Activated CD4-positive, alpha-beta memory T cell treated with anti-CD3 and anti-CD28 coated beads for 36 hours (primary cell): ENCODE measurements at places on chromosomes 2 and 18. TPM values are rescaled to one million over a fixed set of nuclear protein-coding genes. Genes with fewer than 3 reads are reported as not detected.

Gene HTR2B
- total RNA-seq, result not detected

DNA sequence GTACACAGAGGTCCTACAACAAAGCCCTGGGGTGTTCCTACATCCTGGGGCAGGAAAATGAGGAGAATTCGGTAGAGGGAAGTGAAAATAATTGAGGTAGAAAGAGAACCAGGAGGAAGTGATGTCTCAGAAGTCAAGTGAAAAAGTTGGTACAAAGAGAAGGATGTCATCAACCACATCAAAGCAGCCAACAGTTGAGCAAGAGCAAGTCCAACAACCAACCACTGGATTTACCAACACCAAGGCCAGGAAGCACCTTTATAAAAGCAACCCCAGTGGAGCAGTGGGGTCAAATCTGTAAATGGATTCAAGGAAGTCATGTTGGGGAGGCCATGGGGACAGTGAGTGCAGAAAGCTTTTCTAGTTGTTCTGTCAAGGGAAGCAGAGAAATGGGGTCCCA lies 360.4 kb downstream of the ZNF516 start:
- no peaks in the 10 kb centered on the region for H3K27me3 ChIP-seq
- H3K4me3 ChIP-seq, result no peak overlapping the region
- no peak for DNase-seq
- H3K36me3 ChIP-seq, result no peaks in the 10 kb centered on the region
- H3K27ac ChIP-seq, result no peak overlapping the region
- no peaks in the 10 kb centered on the region for H3K4me1 ChIP-seq

GRCh38 chr18:79955302-79956075 lies 4.0 kb upstream of the SLC66A2 start:
- H3K27me3 ChIP-seq, result no peaks in the 10 kb centered on the region
- H3K4me1 ChIP-seq, result peaks cover 18% of the 10 kb centered on the region
- DNase-seq, result peak; percentile 60
- H3K27ac ChIP-seq, result no peak overlapping the region

GRCh38 chr2:106566050-106566449 lies 78.9 kb downstream of the CD8B2 start:
- no peak overlapping the region for H3K4me3 ChIP-seq
- peaks cover 15% of the 10 kb centered on the region for H3K4me1 ChIP-seq

DNA sequence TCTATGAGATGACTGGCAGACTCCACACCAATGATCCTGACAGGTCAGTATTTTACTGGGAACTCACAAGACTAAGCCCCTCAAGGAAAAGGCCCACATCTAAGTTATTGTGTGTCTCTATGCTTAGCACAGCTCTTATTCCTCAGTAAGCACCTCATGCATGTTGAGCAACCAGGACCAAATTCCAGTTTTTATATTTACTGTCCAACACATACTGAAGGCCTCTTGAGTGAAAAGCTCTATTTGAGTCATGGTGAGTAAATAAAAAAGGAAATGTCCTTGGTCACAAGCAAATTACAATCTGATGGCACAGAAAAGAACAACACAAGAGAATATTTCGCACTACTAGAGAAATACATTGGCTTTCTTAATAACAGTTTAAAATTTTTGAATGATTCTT lies 87.9 kb upstream of the ETAA1 start:
- H3K4me3 ChIP-seq, result no peak overlapping the region
- H3K27me3 ChIP-seq, result peaks cover 2% of the 10 kb centered on the region
- DNase-seq, result no peak
- H3K4me1 ChIP-seq, result no peaks in the 10 kb centered on the region
- H3K36me3 ChIP-seq, result no peaks in the 10 kb centered on the region
- no peak overlapping the region for H3K27ac ChIP-seq

Gene KCNIP3
- total RNA-seq, result not detected

DNA sequence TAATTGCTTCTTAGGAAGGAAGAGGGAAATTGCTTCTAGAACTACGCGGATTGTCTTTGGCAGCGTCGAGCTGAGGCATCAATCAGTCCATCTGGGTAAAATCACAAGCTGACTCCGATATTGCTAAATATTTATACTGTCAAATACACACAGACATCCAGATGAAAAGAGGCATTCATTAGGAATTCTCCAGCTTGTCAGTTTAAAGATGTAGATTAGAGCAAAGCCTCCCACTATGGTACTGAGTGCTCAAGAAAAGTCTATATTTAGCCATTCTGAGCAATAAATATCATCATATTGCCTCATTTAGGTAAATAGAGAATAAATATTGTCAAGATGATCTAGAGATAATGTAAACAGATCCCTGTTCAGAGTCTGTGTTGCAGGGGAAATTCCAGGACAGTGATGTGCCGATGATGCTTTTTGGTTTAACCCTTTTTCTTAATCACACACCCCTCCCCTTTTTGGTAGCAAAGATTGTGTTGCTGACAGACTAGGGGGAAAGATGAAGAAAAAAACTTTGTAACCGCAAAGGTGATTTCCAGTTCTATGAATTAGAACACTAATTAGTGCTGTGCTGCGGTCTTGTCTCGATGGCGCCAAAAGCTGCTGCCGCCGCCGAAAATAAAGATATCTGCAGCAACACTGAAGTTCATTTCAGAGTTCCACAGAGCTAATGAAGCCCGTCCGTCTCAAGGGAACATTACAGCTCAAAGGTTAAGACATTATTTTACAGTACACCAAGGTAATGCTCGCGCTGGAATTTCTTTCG lies 171.8 kb downstream of the PTGR3 start:
- H3K4me3 ChIP-seq, result no peak overlapping the region
- no peak overlapping the region for H3K27ac ChIP-seq
- H3K4me1 ChIP-seq, result peaks cover 10% of the 10 kb centered on the region
- no peaks in the 10 kb centered on the region for H3K36me3 ChIP-seq
- H3K27me3 ChIP-seq, result no peaks in the 10 kb centered on the region
- DNase-seq, result no peak

- peaks cover 28% of the 10 kb centered on the region for H3K27me3 ChIP-seq
- H3K36me3 ChIP-seq, result no peaks in the 10 kb centered on the region
- no peak overlapping the region for H3K4me3 ChIP-seq
- peaks cover 6% of the 10 kb centered on the region for H3K4me1 ChIP-seq
Measured at GRCh38 chr18:58495634-58496033, 133.3 kb downstream of the ALPK2 start.

- no peak overlapping the region for H3K4me3 ChIP-seq
- H3K27me3 ChIP-seq, result no peaks in the 10 kb centered on the region
- H3K27ac ChIP-seq, result no peak overlapping the region
- H3K36me3 ChIP-seq, result no peaks in the 10 kb centered on the region
- DNase-seq, result no peak
Measured at GRCh38 chr2:22995576-22995975, 389.4 kb upstream of the KLHL29 start.

- no peaks in the 10 kb centered on the region for H3K27me3 ChIP-seq
- H3K4me3 ChIP-seq, result no peak overlapping the region
- H3K36me3 ChIP-seq, result peaks cover 8% of the 10 kb centered on the region
- no peak for DNase-seq
- no peak overlapping the region for H3K27ac ChIP-seq
- no peaks in the 10 kb centered on the region for H3K4me1 ChIP-seq
Measured at GRCh38 chr2:45826460-45826859, 175.0 kb downstream of the PRKCE start.
